Mesangial cell (primary cell): ENCODE measurements at places on chromosomes 11 and 22. TPM values are rescaled to one million over a fixed set of nuclear protein-coding genes. Genes with fewer than 3 reads are reported as not detected.

The ABCG4 gene
- total RNA-seq = 0.49 and 1.1 TPM in 2 replicates

The TSSK2 gene
- total RNA-seq = not detected in 2 replicates

The KDM4D gene
- total RNA-seq = 1.8 TPM in 2 replicates

The TIGD3 gene
- total RNA-seq = 0.25 and 0.33 TPM in 2 replicates

The SESN3 gene
- total RNA-seq = 2.9 and 10.0 TPM in 2 replicates

The NPAS4 gene
- total RNA-seq = 0.13 TPM in 1 of 2 replicates, not detected in the other

The FAM180B gene
- total RNA-seq = not detected in 2 replicates

The EHF gene
- 0.16 TPM in 1 of 2 replicates, not detected in the other for total RNA-seq

The TNNT3 gene
- total RNA-seq = not detected in 2 replicates

The CCDC88B gene
- total RNA-seq = 1.6 and 3.3 TPM in 2 replicates

The MICAL2 gene
- total RNA-seq = 217 and 266 TPM in 2 replicates

The RHBDD3 gene
- 19.4 and 36.9 TPM in 2 replicates for total RNA-seq

The SPON1 gene
- total RNA-seq = 0.33 and 3.5 TPM in 2 replicates

The GDPD4 gene
- not detected in 2 replicates for total RNA-seq

The LSP1 gene
- 0.33 and 5.6 TPM in 2 replicates for total RNA-seq

The SOX10 gene
- 0.16 TPM in 1 of 2 replicates, not detected in the other for total RNA-seq

The POU2AF3 gene
- total RNA-seq = 0.25 and 0.33 TPM in 2 replicates

The OR2AG1 gene
- not detected in 2 replicates for total RNA-seq

The P2RX6 gene
- total RNA-seq = 0.16 and 0.38 TPM in 2 replicates

The RAB38 gene
- 7.5 and 10.9 TPM in 2 replicates for total RNA-seq

The IGLL1 gene
- total RNA-seq = not detected in 2 replicates

The SLC1A2 gene
- total RNA-seq = under 0.01 TPM in 1 of 2 replicates, not detected in the other

The LGALS12 gene
- under 0.01 and 0.76 TPM in 2 replicates for total RNA-seq

The ANKRD13D gene
- 31.4 and 32.5 TPM in 2 replicates for total RNA-seq

The OR56A1 gene
- total RNA-seq = not detected in 2 replicates

The OR10A2 gene
- not detected in 2 replicates for total RNA-seq

The C1QTNF4 gene
- total RNA-seq = 1.1 and 1.8 TPM in 2 replicates
